Suprapubic skin (tissue), 4 donors: ENCODE measurements at places on chromosomes 13 and 19. TPM values are rescaled to one million over a fixed set of nuclear protein-coding genes. Genes with fewer than 3 reads are reported as not detected.

The ZMYM5 gene
- total RNA-seq, result 14.4 TPM

The GFY gene
- not detected for total RNA-seq

- DNase-seq, result no peak
Measured at GRCh38 chr13:42064259-42064658, 15.8 kb downstream of the DGKH start.

The ZNF649 gene
- 10.1 TPM for total RNA-seq
